ENCODE measurements at places on chromosomes 5 and 9.

DNA sequence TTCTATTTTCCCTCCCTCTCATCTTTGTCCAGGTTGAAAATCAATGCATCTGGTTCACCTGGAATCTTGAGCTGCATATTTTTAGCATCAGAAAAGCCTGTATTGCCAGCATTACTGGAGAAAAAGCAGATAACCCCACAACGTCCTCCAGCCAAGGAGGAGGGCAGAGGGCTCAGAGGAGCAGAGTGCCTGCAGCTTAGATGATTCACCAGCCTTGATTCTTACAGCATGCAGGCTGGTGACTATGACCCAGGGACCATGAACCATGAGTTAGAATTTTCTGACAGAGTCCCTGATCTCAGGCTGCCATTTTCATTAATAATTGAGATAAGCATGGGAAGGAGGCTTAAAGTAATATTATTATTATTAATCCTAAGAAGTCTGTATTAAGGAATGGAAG is 278.2 kb downstream of the BRINP1 start:
- no peak for DNase-seq

GRCh38 chr9:16626577-16627130 is 243.8 kb downstream of the BNC2 start:
- DNase-seq, result no peak

- no peak for DNase-seq
Measured at GRCh38 chr9:18678821-18679590, 205.1 kb downstream of the ADAMTSL1 start.

DNA sequence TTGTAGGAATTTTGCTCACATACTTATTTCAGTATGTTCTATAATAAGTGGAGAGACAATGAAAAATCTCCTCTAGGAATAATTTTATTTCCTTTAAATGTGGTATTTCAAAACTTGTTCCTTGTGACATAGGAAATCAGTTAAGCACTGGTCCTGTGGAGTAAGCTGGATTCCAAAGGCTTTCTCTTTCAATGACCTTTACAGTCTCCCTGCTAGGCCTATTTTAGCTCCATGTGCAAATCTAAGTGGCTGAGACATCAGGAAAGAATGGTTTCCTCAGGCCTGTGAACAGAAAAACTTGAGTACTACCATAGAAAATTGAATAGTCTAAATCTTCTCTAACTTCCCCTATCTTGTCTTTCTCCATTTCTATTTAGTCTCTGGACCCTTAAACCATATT is 514.2 kb upstream of the TLE4 start:
- no peak for DNase-seq

DNA sequence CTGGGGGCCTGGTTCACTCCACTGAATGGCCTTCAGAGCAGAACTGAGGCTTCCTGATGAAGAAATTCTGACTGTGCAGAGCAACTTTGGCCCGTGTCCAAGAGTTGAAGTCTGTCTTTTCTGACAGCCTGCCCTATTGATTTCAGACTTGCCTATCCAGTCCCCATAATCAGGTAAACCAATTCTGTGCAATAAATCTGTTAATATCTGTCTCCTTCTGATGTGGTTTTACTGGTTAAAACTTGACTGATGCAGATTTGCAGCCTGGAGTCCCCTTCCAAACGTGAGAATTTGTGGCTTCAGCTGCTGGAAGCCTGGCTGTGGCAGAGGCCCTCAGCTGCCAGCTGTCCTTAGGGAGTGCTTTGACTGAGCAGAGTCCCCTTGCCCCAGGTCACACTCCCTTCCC is 283.9 kb upstream of the ANKRD55 start:
- no peak for DNase-seq

GRCh38 chr9:7316967-7317366 is 482.6 kb downstream of the DMAC1 start:
- DNase-seq, result no peak

DNA sequence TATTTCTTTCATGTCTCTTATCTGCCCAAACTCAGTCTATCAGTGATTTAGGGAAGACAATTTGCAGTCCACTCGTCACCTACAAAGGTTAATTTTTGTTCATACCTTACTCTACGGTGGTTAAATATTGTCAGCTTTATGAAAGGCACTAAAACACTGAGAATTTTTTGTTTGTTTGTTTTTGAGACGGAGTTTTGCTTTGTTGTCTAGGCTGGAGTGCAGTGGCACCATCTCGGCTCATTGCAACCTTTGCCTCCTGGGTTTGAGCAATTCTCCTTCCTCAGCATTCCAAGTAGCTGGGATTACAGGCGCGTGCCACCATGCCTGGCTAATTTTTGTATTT is 26.4 kb upstream of the TXN start:
- no peak for DNase-seq

GRCh38 chr5:88736494-88736893 is 146.5 kb downstream of the MEF2C start:
- no peak for DNase-seq

GRCh38 chr9:135620558-135620957 is 18.8 kb downstream of the GLT6D1 start:
- DNase-seq, result no peak

GRCh38 chr5:9212605-9213004 is 333.3 kb downstream of the SEMA5A start:
- no peak for DNase-seq

DNA sequence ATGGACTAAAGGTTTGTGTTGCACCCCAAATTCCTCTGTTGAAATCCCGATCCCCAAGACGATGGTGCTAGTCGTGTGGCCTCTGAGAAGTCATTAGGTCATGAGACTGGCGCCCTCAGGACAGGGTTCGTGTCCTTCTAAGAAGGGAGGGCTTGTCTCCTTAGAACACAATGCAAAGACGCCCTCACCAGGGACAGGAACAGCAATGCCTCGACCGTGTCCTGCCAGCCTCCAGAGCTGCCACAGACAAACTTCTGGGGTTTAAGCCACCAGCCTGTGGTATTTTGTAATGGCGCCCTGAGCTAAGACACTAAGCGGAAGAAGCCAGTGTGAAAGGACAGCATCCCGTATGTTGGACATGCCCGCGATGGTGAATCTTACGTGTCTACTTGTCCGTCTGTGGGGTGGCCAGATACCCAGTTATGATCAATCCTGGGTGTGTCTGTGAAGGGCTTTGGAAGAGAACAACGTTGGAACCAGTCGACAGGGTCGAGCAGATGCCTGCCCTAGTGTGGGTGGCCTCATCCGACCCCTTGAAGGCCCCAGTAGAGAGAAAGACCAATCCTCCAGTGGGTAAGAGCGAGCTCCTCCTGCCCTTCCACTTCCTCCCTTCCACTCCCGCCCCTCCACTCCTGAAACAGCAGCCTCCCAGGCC is 279.2 kb upstream of the IRX2 start:
- no peak for DNase-seq

DNA sequence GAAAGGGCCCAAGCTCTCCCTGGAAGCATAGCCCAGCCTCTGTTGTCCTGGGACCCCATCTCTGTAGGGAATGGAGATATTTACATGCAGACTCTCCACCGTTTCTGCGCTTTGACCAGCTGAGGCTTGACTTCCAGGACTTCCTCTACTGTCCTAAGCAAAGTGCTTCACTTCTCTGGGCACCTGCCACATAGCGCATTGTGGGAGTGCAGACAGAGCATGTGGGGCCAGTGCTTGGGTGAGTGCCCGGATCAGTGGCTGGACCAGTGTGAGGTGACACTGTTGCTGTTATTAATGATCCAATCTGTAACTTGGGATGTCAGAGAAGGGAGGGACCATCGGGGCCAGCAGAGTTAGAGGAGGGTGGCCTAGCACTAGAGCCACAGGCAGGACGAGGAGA is 10.5 kb downstream of the CXCL14 start:
- DNase-seq, result no peak

DNA sequence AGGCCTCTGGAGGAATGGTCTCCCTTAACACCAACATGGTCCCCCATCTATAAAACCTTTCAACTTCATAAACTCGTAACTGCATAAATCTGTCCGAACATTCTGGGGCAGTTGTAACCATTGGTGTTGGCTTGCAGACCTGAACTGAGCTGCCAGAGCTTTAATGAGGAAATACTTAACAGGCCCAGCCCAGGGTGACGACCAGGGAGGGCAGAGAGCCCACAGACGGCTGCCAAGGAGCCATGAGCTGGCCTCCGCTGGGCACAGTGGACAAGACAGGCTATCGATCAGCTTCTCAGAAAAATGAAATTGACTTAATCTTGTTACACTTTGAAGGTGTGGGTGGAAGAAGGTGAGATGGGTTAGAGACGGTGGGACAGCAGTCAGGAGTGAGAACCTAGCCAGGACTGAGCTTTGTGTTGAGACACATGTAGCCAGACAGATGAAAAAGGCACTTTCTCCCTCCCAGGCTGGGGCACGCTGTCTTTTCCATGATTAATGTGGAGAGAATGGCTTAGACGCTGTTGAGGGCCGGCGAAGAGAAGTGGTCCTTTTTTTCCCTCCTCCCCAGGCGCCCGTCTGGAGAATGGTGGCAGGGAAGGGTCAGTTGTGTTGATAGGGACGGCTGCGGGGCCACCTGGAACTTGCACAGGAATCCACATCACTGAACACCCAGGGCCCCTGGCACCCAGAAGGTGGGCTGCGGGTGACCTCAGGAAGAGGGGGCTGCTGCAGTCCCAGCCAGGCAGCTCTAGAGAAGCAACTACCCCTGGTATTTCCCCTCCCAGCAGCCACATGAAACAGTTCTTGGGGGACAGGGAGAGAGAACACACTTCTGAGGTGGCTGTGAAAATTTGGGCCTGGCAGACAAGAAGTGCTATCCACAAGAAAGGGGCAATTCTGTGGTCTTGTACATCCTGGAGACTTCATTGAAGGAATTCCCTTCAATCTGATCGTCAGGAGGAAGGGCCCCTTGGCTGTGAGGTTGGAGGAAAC is 27.3 kb upstream of the TCOF1 start:
- DNase-seq, result no peak

GRCh38 chr5:157362012-157362411 is 96.1 kb downstream of the CYFIP2 start:
- DNase-seq, result no peak

GRCh38 chr9:107715740-107716139 is 226.2 kb upstream of the KLF4 start:
- no peak for DNase-seq

- DNase-seq, result no peak
Measured at GRCh38 chr9:133492061-133493021, 13.4 kb upstream of the SLC2A6 start.

GRCh38 chr9:14258660-14259239 is 55.2 kb downstream of the NFIB start:
- DNase-seq, result no peak

GRCh38 chr9:16121168-16121567 is 568.3 kb downstream of the CCDC171 start:
- no peak for DNase-seq

GRCh38 chr5:94944160-94944559 is 325.7 kb downstream of the SLF1 start:
- no peak for DNase-seq

- no peak for DNase-seq
Measured at GRCh38 chr9:129568560-129569501, 52.1 kb downstream of the C9orf50 start.

DNA sequence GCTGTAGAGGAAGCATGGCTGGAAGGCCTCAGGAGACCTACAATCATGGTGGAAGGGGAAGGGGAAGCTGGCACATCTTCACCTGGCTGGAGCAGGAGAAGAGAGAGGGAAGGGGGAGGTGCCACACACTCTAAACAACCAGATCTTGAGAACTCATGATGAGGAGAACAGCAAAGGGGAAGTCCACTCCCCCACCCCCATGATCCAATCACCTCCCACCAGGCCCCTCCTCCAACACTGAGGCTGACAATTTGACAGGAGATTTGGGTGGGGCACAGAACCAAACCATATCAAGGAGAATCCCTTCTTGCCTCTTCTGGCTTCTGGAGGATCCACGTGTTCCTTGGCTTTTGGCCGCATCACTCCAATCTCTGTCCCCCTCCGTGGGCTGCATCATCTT is 13.1 kb upstream of the CMBL start:
- DNase-seq, result no peak

GRCh38 chr5:33129309-33129708 is 311.5 kb upstream of the TARS1 start:
- DNase-seq, result no peak

DNA sequence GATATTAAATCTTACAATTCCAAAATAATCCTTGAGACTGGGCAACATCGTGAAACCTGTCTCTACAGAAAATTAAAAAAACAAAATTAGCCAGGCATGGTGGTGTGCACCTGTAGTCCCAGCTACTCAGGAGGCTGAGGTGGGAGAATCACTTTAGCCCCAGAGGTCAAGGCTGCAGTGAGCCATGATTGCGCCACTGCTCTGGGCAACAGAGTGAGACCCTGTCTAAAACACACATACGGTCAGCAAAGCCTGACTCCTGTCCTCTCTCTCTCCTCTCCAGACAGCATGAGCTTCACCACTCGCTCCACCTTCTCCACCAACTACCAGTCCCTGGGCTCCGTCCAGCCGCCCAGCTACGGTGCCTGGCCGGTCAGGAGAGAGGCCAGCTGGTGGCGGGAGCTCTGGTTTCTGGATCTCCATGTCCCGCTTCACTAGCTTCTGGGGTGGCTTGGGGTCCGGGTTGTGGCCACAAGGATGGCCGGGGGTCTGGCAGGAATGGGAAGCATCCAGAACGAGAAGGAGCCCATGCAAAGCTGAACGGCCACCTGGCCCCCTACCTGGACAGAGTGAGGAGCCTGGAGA is 9.0 kb upstream of the PDCL start:
- DNase-seq, result no peak

GRCh38 chr9:29203244-29203930 is 1630.1 kb upstream of the C9orf72 start:
- no peak for DNase-seq

GRCh38 chr5:2156358-2157059 is 273.8 kb upstream of the IRX4 start:
- no peak for DNase-seq

GRCh38 chr9:89882930-89883361 is 278.1 kb downstream of the GADD45G start:
- no peak for DNase-seq

- no peak for DNase-seq
Measured at GRCh38 chr5:83494666-83495065, 23.1 kb downstream of the VCAN start.

DNA sequence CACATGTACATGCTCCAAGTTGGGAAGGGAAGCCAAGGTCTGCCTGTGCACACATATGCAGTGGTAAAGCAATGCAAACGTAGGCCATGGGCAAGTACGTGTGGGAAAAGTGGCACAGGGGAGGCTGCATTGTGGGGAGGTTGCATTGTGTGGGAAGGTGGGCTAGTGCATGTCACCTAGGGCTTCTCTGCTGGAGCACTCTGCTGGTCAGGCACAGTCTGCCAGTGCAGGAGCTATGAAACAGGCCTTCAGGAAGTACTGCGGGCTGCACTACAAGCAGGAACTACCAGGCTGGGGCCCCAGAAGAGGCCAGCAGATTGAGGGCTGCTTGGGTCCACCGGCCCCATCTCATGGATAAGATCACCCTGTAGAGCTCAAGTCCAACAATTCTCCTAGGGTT is 1694.6 kb upstream of the CDH6 start:
- DNase-seq, result no peak

DNA sequence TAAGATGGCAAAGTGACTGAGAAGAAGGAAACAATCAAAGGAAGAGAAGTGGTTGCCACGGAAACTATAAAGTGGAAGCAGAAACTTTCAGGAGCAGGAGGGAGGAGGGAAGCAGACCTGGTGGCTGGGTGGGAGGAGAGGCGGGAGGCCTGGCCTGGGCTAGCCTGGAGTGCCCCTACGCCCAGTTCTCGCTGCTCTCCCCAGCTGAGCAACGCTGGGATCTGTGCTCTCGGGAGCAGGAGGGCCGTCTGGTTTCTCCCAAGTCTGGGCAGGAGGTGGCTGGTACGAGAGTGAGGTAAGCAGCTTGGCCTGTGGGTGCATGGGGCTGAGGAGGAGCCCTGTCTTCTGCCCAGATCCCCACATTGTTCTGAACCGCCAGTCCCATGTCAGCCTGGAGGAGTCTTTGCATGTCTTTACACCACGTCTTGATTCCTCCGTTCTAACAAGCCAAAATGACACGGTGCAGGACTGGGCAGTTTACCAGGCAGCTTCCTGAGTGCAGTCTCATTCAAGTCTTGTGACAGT is 15.0 kb upstream of the DAB2IP start:
- DNase-seq, result no peak
